ENCODE measurements at places on chromosomes 12 and 14. TPM values are rescaled to one million over a fixed set of nuclear protein-coding genes. Genes with fewer than 3 reads are reported as not detected.

DNA sequence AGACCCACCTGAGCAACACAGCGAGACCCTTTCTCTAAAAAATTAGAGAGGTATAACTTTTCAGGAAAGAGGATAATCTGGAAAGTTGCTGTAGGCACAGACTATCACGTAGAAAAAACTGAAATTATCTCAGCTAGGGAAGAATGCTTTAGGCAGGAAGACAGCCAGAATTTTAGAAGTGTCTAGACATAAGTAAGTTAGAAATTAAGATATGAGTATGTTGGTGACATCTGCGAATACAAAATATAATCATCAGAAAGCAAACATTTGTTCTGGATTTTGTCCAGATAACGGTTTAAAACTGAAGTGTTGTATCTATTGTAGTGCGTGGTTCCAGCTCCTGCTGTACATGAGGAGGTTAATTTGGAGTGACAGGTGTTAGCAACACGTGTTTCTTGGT, 123.2 kb downstream of the FBXL14 start:
- no peak for DNase-seq

DNA sequence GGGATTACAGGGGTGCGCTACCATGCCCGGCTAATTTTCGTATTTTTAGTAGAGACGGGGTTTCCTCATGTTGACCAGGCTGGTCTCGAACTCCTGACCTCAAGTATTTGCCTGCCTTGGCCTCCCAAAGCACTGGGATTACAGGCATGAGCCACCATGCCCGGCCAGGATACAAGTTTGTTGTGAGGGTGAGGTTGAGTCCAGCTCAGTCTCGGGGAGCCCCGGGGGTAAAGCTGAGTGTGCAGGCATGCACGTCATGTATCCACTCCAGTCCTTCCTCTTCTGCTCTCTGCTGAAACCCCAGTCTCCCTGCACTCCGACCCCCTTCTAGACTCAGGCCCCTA, 369 bp downstream of the HPD start:
- DNase-seq = no peak

- DNase-seq = no peak
These were observed 3.3 kb downstream of the COL2A1 start for GRCh38 chr12:48000878-48001504.

DNA sequence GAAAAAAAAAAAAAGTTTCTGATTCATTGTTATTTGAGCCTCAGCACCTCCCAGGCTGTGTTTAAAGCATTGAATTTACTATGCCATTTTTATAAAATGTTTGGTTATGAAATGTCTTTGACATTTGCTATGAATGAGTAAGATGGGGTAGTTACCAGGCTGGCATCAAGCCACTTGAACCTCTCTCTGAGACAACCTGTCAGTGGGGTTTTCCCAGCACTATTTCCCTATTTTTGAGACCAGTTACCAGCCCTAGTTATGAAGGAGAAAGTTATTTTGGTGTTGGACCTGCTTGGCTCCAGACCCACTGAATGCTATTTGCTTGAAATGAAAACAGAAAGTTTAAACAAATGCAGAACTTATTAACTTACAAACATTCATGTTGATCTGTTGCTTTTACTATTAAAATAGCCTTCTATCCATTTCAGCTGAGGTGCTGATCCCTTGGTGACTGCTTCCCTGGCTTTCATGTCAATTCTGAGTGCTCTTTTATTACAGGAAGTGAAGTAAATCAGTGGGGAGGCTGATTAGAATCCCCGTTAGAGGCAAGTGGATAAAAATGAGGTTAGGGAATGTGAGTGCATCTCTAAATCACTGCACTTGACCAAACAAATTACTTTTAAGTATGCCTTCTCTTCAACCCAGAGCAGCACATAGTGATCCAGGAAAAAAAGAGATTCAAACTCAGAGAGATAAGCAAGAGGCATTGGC, 37.8 kb downstream of the LLPH start:
- DNase-seq = no peak

DNA sequence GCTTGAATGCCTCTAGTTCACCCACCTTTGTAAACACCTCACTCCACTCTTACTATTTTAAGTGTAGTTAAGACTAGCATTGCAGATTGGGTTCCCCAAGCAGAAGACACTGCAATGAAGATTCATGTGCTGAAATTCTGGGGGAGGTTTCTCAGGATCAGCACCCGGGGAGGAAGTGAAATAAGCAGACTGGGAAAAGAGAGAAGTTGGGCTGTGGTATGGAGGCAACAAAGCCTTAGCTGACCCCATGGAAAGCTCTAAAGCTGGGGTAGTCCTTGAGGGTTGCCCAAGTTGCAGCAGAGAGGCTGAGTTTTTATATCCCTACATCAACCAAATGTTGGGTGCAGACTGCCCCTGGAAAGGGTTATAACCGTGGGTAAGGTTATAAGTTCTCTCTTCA, 23.9 kb upstream of the IGF1 start:
- DNase-seq = no peak

DNA sequence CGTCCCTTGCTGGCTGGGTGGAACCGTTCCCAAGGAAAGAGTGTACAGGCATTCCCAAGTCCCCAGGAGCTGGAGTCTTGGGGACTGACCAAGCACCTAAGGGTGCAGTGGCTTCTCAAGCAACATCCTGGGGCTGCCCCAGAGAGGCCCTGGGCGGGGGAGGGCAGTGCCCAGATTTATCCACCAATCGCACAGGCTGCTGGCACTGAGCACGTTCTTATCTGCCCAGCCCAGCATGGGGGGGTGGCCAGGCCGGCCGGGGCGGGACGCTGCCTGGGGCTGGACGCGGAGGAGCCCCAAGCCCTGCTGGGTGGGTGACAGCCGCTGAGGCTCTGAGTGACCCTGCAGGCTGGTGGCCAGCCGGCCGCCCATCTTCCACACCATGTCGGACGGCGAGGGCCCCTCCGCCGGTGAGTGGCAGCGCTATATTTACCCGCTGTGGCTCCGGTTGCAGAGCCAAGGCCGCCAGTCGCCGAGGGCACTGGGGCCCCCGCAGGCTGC, 53.4 kb downstream of the CYP46A1 start:
- peak; percentile 49 for DNase-seq

DNA sequence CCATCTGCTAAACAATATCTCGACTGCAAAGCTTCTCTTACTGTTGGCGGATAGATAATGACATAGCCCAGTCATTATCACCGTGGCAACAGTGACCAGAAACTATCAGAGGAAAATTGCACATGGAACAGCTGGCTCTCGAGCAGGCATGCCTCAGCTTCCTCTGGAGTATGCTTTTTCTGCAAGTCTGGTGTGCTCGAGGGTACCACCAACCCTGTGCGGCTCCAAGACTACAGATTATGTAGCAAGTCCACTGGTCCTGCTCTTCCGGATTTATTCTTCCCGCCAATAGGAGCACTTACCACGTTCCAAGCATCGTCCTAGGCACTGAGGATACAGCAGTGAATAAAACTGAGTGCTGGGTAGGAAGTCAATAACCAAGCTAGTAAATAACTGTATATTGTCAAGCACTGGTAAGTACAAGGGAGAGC, 1.4 kb upstream of the GLRX5 start:
- DNase-seq = no peak

- no peak for DNase-seq
These were observed 59.3 kb downstream of the DNAI7 start for GRCh38 chr12:25135531-25136154.

- DNase-seq = no peak
These were observed 1.5 kb downstream of the WNT10B start for GRCh38 chr12:48969833-48970701.

- no peak for DNase-seq
These were observed 3.3 kb upstream of the PDZRN4 start for GRCh38 chr12:41184864-41185263.

DNA sequence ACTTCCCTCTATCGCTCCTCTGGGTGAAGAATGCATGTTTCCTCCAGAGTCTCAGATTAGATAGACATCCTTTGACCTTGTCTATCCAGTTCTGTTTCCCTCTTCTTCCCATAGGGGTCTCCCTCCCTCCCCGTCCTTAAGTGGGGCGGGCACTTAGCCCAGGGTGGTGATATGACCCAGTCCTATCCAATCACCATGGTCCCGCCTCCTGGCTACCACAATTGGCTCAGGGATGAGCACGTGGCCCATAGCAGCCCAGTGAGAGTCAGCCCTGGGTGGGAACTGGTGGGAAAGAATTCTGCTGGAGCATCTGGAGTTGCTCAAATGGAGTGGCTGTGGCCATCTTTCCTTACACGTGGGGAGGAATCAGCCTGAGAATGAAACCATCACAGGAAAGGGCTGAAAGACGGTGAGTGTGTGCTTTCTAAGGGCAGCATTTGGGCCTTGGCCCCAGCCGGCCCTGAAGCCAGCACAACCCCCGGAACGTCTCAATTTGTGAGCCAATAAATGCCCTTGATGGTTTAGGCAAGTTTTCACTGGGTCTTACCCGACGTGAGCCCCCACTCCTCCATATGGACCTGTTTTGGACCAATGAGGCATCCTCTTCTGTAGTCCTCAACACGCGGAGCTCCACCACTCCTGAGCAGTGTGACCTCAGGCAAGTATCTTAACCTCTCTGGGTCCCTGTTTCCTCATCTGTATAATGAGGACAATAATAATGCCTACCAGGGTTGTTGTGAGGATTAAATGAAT, 14.4 kb upstream of the MLXIP start:
- DNase-seq = peak; percentile 78

DNA sequence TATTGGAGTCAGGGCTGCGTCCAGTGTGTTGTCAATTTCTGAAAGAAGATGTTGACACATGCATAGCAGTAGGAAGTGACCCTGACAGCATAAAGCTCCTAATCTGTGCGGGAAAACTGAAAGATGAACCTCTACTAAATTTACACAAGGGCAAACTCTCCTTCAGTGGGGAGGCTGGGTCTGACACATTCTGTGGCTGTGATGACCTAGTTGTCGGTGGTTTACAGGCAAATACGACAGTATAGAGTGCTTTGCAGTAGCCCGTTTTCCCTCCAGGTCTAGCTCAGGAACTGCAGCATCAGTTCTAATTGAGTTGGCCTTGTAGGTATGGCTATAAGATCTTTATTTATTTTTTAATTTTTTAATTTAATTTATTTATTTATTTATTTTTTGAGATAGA, 14.8 kb upstream of the GABARAPL1 start:
- DNase-seq = no peak

CRACR2A gene
- total RNA-seq = 2.5 TPM

ZC2HC1C gene
- total RNA-seq = 0.56 TPM

CERS5 gene
- 16.2 TPM for total RNA-seq

OR6C76 gene
- not detected for total RNA-seq

KLHL33 gene
- 0.17 TPM for total RNA-seq

SLC25A47 gene
- total RNA-seq = 454 TPM

IFNG gene
- total RNA-seq = not detected

PLBD1 gene
- 3.8 TPM for total RNA-seq

Measured in liver (tissue), 10 donors.